Hypothalamus (tissue), 51 donors: ENCODE measurements at places on chromosomes 6 and 20.

DNA sequence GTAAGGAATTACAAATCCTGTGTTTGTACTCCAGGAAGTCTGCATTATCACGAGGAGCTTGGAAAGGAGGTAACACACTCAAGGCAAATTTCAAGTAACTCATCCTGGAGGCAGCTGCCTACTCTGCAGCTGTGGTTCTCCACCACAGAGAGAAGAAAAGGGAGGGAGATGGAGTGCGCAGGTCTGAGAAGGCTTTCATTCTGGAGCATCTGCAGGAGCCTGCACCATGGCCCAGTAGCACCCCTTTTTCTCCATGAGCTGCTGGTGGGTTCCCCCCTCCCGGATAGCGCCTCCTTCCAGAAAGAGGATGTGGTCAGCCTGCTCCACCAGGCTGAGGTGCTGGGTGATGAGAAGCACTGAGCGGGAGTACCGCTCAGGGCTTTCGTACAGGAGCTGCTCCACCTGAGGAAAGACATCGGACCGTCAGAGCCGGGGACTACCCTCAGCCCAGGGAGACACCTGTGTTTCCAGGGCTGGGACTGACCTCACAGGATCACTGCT is 1.6 kb upstream of the PSMB8 start:
- DNase-seq, result no peak

DNA sequence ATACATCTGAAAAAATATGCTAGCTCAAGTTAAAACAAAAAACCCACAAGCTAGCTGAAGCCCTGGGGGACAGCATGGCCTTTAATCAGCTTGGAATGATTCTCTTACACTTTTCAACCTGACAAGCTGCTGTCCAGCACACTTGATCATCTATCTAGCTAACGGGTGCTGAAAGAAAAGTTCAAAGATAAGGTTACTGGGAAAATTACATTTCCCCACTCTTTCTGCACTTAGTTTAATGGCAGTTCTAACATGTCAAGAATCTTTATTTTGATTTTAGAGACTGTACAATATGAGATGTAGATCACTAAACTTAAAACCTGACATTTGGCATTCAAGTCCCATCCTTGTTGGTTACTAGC is 53.4 kb downstream of the STK4 start:
- DNase-seq, result no peak

GRCh38 chr6:31125162-31125561 is 4.9 kb upstream of the CDSN start:
- no peak for DNase-seq

DNA sequence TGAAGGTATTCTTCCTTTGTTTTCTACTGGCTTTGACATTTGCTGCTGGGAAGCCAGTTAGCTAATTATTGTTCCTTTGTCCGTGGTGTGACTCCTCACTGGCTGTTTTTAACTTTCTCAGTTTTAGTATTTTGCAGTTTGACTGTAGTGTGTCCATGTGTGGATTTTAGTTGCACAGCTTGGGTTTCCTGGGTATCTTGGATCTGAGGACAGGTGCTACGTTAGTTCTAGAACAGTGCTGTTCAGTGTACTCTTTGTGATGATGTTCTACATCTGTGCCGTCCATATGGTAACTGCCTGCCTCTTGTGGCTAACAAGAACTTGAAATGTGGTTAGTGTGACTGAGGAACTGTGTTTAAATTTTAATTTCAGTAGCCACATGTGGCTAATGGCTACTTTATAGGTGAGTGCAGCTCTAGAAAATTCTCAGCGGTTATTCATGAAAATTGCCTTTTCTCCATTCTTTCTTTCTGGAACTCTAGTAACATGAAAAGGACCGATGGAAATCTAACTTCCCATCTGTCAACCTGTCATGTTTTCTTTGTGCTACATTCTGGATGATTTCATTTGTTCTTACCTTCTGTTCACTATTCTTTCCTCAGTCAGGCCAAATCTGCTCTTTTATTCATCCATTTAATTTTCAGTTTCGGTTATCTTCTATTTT is 7.4 kb downstream of the SNX9 start:
- DNase-seq, result no peak

DNA sequence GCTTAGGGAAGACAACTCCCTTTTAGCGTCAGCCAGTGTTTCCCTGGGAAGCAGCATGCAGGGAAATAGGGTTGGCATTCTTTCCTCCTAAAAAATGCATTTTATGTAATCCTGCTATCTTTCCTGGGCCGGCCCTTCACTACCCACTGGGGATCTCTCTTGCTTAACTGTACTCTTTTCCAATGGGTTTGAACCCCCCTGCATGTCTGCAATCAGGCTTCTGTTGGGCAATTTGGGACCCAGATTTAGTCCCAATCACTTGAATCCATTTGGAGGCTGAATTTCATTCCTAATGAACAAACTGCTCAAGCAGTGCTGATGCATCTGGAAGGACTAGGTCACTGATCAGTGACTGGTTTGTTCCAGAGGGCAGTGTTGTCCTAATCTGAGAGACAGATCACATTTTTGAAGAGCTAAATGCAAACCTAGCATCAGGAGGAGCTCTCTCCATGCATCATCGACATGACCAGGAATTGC is 152.0 kb downstream of the TSHZ2 start:
- DNase-seq, result no peak

GRCh38 chr6:83151114-83151513 is 42.0 kb downstream of the PGM3 start:
- no peak for DNase-seq

DNA sequence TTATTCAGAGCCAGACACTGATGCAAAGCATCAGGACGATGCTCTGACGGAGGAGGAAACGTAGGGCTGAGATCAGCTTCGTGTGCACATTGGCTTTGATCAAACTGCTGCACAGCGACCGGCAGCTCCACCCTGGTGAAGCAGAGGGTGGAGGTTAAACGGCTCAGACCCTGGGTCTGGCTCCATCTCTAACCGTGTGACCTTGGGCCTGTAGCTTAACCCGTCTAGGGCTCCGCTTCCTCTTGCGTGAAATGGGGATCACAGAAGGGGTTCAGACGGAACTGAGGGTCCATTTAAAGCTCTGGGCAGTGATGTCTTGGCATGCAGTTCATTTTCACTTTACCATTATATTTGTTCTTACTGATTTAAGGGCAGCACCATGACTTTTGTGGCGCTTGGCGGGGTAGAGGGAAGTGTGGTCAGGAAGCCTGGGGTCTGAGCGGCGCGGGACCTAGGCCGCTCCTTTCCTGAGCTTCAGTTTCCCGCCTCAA is 644 bp downstream of the RBL1 start:
- peak; percentile 43 for DNase-seq

GRCh38 chr6:27133281-27134227 is 113.9 kb upstream of the PRSS16 start:
- DNase-seq, result no peak

DNA sequence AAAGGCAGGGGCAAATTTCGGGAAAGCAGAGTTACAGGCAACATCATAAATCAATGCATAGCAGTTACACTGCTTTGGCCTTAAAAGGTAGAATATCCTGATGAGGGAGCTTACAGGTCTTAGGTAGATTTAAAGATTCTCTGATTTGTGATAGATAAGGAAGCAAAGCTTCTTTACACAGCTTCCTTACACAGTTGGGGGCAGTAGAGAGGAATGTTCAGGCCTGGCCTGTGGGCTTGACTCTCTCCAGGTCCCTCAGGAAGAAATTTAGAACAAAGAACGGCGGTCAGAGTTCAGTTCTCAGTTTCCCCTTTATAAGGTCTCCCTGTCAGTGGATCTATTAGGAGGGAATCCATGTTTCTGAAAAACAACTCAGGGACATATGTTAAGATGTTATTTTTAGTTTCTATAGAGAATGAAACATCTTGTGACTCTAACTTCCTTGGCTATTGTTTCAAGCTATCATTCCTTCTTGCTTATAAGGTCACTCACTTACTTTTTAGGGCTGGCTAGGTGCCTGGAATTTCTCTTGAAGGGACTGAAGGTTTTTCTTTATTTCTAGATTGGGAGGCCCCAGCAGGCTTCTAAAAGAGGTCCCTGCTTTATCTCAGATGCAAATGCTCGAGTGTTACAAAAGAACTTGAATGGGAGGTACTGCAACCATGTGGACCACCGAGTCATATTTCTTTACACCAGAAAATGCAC is 11.8 kb downstream of the HLA-B start:
- no peak for DNase-seq

DNA sequence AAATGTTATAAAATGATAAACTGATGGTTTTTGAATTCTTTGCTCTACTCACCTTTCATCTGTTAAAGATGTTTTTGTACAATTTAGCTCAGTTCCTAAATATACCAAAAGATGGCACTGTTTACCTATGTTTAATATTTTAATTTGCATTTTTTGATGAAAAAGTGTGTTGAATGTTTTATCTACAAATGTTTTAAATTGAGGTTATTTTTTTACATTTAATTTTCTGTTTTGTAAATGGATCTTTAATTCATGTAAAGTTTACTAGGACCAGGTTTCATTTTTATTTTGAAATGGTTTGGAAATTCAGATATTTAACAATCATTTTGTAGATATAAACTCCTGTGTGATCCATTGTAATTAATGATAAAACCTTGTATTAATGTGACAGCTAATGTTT is 30.0 kb downstream of the CDKAL1 start:
- no peak for DNase-seq

GRCh38 chr20:4811661-4812181 is 90.0 kb downstream of the PRND start:
- no peak for DNase-seq

DNA sequence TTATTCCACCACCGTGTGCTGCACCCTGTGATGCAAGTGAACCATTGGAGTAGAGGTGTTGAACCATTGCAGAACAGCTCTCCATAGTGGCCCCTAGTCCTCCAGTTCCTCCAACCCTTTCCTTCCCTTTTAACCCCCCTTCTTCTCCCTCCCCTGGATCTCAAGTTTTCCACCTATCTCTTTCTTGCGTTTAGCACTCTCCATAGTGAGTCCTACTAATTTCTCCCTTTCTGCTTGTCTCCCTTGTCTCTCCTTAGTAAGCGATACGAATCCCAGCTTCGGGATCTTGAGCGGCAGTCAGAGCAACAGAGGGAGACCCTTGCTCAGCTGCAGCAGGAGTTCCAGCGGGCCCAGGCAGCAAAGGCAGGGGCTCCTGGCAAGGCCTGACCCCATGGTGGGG is 1.1 kb downstream of the PFDN6 start:
- no peak for DNase-seq

DNA sequence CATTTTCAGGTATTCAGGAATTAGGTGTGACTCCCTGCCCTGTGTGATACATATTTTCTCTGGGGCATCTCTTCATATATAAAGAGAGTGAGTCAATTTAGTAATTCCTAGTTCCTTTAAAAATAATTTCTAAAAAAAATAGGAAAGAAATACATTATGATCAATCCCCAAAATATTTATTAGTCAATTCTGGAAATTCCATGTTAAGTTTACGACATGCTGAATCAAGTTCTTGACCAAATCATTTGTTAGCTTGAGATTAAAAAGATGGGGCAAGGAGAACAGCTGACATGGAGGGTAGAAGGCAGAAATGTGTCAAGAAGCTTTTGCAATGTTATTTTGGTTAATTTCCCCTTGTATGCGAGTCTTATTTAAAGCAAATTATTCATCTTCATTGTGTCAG is 22.7 kb upstream of the PRDM1 start:
- no peak for DNase-seq

DNA sequence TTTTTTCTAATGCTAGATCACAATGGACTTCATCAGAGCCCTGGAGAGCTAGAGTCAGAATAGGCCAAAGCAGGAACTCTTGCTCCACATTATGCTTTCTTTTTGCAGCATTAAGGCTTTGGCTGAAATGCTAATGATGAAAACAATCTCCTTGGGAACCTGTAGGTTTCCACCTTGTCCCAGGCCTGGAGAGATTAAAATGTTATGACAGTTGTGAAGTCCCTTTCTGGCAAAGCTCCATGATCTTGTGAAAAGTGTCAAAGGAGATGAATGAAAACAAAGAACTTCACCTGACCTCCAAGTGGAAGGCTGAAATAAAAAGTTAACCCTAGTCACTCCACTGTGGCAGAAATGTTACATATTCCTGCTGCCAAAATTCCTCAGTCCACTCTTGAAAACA is 64.0 kb upstream of the LRRC1 start:
- no peak for DNase-seq

DNA sequence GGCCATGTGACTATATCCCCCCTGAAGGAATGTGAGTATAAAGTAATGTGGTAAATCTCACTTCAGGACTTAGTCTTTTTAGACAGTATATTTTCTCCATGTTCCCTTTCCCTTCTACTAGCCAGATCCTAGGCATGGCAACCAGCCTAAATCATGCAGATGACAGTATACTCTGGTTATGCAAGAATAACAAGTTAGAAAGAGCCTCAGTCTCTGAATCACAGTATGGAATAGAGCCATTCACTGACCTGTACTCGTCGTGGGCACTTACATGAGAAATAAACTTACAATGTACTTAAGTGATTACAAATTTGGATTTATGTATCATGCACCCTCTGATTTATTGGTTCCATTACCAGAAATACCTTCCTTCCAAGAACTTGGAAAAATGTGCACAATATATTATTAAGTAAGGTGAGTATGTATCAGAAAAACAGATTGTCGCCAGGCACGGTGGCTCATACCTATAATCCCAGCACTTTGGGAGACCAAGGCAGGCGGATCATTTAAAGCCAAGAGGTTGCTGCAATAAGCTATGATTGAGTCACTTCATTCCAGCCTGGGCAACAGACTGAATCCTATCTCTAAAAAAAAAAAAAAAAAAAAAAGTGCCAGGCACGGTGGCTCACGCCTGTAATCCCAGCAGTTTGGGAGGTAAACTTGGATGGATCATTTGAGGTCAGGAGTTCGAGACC is 25.1 kb upstream of the FAM8A1 start:
- DNase-seq, result no peak

DNA sequence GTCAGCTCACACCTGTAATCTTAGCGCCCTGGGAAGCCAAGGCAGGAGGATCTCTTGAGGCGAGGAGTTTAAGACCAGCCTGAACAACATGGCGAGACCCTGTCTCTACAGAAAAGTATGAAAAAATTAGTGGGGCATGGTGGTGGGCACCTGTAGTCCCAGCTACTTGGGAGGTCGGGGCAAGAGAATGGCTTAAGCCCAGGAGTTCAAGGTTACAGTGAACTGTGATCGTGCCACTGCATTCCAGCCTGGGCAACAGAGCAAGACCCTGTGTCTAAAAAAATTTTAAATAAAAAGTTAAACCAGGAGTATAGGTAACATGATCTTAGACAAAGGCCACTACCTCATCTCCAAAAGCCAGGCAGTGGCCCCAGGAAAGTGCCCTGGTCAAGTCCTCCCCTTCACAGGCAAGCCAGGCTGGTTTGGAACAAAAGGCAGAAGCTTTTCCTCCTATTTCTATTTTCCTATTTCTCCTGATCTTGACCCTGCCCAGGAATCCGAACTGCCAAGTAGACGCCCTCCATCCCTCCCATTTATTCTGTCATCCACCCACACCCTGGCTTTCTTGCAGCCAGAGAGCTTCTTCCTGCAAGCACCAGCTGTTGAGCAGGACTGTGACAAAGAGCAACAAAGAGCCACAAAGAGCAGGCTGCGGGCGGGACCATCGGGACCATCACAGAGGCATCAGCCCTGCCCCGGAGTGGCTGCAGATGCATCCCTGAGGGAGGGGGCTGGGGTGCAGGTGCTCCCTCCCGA is 149.9 kb upstream of the AFDN start:
- DNase-seq, result no peak

- DNase-seq, result no peak
Observed at GRCh38 chr20:50378170-50379000, 131.8 kb upstream of the PTPN1 start.

- DNase-seq, result no peak
Observed at GRCh38 chr6:37047689-37048402, 42.4 kb downstream of the FGD2 start.
